Daoy (cell line): ENCODE measurements at places on chromosomes 4 and X.
A peak's percentile ranks its signal among the peaks of the same experiment; 100 is the strongest.

- no peak for DNase-seq
These were observed 181.2 kb downstream of the COX18 start for GRCh38 chr4:72888331-72888730.

DNA sequence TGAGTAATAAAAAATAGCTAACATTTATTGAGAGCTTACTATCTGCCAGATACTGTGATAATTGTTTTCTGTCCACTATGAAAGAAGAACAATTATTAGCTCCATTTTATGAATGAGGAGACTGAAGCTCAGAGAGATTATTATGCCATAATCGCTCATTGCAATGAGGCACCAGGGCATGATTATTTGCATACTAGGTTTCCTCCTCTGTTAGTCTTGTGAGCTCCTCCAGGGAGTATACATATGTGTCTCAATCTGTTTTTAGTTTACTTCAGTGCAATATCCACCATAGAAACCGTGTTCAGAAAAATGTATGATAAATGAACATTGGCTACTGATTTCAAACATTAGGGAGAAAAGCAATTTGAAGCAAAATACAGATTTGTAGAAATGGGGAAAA lies 139.4 kb upstream of the OTUD4 start:
- no peak for DNase-seq

- DNase-seq = peak; percentile 31
These were observed 118.4 kb downstream of the ASB9 start for GRCh38 chrX:15151267-15152186.

GRCh38 chr4:142110136-142110535 lies 473.8 kb downstream of the IL15 start:
- DNase-seq = no peak

GRCh38 chrX:123976706-123977316 lies 15.3 kb downstream of the STAG2 start:
- peak; percentile 2 for DNase-seq

DNA sequence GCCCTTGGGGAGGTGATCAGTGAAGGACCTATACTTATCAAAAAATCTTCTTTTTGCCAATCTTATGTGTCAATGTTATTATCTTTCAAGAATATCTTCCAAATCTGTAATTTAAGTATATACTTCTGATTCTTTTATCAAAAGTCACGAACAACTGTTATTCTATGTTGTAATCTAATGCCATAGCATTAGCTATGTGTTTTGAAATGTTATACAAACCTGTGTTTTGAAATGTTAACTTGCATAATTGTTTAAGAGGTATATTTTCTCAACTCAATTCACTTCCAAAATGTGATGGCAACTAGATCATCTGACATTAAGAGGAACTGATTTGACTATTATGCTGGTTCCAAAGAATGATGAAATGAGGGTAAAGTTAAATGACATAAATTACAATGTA lies 113.5 kb downstream of the NDST4 start:
- no peak for DNase-seq

GRCh38 chrX:8741981-8742380 lies 10.0 kb upstream of the ANOS1 start:
- no peak for DNase-seq

- no peak for DNase-seq
These were observed 765 bp downstream of the CFAP97 start for GRCh38 chr4:185202984-185203485.

- DNase-seq = no peak
These were observed 28.8 kb downstream of the DTHD1 start for GRCh38 chr4:36310216-36310615.

GRCh38 chrX:471281-471680 lies 84.6 kb upstream of the PPP2R3B start:
- DNase-seq = no peak

- no peak for DNase-seq
These were observed 14.9 kb downstream of the ARHGAP36 start for GRCh38 chrX:131072871-131073571.

GRCh38 chr4:56220261-56220660 lies 167.0 kb downstream of the AASDH start:
- no peak for DNase-seq

DNA sequence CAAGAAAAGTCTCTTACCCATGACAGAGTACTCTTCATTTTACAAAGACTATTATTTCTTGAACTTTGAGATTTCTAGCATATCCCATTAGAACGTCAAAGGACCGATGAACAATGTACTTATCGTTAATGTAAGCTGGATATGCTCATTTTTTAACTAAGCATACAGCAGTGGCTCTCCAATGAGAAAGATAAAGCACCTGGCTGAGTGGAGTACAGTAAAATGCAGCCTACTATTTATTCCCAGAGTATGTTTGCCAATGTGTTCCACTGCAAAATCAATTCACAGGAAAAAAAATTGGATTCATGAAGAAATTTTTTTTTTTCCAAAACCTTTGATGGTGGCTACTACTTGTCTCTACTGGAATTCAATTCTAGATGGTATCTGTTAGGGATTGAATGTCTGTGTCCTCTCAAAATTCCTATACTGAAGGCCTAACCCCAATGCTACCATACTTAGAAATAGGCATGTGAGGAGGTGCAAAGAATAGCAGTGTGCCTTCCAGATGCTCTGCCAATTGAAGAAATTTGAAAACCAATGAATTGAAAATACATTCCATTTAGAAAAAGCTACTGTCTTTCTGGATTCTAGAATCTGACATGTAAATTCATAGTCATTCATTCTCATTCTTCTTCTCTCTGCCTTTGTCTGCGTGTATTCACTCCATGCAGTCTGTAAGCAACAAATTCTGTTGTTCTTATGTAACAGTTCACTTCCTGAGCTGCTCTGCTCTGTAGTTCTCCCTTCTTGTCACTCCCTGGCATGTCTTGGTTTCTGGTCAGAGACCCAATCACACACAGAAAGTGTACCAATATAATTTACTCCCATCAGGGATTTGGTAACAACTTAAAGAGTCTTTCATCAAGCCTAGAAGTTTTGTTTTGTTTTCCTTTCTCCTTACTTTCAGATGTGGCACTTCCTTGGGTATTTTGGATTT lies 61.4 kb downstream of the PAPSS1 start:
- no peak for DNase-seq

DNA sequence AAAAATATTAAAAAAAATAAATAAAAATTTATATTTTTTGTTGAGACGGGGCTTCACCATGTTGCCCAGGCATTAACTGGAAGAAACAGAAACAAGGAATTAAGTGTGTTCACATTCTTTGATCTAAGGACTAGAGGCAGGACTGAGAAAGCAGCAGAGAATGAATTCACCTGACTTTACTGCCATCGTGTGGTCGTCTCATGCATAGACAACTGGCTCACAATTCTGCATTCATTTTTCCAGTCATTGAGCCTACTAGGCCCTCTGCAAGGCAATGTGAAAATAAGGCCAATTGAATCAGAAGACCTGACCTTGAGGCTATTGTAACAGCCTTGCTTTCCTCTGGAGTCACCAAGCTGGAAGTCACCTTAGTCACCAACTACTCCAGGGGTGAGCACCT lies 37.4 kb downstream of the LHFPL1 start:
- peak; percentile 12 for DNase-seq

GRCh38 chr4:8588196-8588470 lies 4.4 kb upstream of the CPZ start:
- no peak for DNase-seq

DNA sequence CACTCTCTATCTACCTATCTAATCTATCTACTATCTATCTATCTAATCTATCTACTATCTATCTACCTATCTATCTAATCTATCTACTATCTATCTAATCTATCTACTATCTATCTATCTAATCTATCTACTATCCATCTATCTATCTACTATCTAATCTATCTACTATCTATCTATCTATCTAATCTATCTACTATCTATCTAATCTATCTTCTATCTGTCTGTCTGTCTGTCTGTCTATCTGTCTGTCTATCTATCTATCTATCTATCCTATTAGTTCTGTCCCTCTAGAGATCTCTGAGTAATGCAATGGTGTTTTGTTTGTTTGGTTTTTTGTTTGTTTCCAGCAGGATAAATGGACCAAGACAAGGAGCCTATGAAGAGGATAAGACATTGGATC lies 9.4 kb upstream of the ASMTL start:
- DNase-seq = no peak

DNA sequence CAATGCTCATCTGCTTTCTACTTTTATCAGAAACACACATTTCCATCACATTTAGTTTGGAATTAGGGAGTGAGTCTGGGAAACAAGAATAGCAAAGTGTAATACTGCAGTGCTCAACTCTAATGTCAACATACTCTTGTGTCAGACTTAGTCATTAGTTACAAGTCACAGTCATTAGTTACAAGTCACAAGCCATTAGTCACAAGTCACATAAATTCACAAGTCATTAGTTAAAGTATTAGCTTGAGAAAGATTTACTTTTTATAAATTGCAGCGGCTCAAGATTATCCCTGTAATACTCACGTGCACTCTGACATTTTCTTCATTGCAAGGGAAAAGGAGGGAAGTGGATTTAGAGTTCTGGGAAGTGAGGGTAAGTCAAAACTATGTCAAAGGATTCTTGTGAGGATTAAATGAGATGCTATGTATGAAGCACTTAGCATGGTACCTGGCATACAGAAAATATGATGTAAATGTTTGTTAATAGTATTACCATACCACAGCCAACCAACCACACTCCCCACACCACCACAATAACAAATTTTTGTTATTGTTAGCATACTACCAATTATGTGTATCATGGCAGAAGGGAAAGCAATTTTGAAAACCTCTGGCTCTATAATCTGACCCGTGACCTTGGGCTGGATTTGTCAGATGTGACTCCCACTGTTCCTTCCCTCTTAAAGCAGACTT lies 116.6 kb downstream of the ARHGAP24 start:
- DNase-seq = no peak

GRCh38 chr4:107629318-107629717 lies 90.7 kb downstream of the PAPSS1 start:
- DNase-seq = no peak

GRCh38 chr4:183903021-183903760 lies 1.9 kb upstream of the STOX2 start:
- DNase-seq = no peak

GRCh38 chr4:121738780-121739535 lies 26.0 kb downstream of the SMIM43 start:
- DNase-seq = no peak

DNA sequence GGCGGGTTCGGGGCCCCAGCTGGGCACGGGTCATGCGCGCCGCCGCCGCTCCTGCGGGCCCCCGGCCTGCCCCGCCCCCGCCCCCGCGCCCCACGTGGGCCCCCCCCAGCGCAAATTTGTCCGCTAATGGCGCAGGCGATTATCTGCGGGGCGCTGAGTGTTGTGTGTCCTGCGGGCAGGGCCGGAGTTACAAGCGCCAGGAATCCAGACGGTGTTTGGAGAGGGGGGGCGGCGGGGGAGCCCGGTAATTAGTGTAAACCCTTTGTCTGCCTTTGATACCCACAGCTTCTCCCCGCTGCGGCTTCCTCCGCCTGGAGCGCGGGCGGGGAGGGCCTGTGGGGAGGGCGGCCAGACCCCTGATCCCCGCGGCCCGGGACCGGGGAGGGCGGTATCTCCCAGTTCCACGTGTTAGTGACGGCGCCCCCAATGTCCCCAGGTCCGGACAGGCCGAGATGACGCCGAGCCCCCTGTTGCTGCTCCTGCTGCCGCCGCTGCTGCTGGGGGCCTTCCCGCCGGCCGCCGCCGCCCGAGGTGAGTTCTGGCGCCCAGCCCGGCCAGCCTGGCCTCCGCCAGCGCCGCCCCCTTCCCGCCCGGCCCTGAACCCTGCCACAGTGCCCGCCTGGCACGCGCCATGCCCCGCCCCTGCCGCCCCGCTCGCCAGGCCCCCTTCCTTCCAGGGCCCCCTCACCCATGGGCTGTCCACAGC lies 761 bp downstream of the FGFRL1 start:
- peak; percentile 80 for DNase-seq

GRCh38 chr4:52961666-52962412 lies 99.7 kb downstream of the RASL11B start:
- no peak for DNase-seq

DNA sequence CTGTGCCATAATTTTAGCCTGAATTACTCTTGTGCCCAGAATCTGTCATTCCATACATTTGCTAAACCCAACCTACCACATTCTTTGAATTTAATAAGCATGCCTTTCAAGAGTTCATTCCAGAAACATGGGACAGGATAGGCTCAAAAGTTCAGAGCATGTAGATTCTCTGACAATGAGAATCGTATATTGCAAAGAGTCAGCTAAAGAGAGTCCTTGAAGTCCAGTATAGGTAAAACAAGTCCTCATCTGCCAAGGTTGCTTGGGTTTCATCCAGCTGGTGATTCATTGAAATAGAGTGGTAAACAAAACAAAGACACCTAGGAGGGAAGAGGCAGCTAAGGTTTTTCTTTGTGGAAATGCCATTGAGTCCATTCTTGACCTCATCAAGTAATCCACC lies 249.3 kb upstream of the DIPK2B start:
- no peak for DNase-seq

- DNase-seq = peak; percentile 16
These were observed 8.2 kb upstream of the TRAM1L1 start for GRCh38 chr4:117093571-117093970.

DNA sequence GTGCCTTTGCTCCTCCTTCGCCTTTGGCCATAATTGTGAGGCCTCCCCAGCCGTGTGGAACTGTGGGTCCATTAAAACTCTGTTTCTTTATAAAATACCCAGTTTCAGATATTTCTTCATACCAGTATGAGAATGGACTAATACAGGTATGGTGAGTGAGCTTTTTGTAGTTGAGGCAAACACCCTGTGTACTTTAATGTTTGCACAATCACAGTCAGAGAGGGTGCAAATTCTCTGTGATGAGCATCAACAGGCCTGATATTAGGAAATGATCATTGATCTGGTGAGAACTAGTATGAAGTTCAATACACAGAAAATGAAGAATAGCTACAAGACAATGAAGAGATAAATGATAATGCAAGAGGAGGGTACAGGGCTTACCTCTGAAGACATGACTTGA lies 744.6 kb downstream of the RPA4 start:
- DNase-seq = no peak

- no peak for DNase-seq
These were observed 42.0 kb upstream of the PJA1 start for GRCh38 chrX:69207216-69207615.

DNA sequence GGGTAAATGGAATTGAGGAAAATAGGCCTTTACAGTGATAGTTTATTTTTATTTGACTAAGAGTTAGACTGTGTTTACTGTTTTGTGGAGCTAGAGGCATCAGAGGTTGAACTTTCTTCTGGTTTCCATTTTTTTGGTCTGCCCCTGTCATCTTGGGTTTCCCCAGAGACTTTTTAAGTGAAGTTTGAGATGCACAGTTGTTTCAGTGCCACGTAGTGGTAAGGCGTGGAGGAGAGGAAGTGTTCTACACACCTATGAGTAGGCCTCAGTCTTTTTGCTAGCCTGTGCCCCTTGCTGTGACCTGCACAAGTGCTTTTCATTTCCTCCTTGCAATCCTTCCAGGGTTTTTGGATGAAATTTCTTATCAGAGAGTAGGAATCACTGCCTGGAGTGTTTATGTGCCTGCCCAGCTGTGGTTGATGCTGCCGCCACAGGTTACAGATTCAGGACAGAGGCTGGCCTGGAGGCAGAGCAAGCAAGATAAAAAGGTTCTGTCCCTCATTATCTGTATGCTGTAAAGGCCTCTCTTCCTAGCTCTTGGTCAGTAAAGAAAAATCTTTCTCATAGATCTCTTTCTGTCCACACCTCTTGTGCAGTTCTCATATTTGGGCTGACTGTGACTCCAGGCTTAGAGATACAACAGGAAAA lies 12.5 kb upstream of the HSFX4 start:
- DNase-seq = no peak

- no peak for DNase-seq
These were observed 2.8 kb downstream of the FGFBP1 start for GRCh38 chr4:15935504-15936402.

GRCh38 chr4:76589402-76589801 lies 154.4 kb downstream of the SHROOM3 start:
- peak; percentile 17 for DNase-seq

- no peak for DNase-seq
These were observed 73.4 kb downstream of the CNOT6L start for GRCh38 chr4:77745792-77746191.
